ENCODE measurements at places on chromosomes 16 and 17.

GRCh38 chr16:2003827-2004641 lies 5.6 kb downstream of the ZNF598 start:
- DNase-seq, result peak; percentile 72

- DNase-seq, result no peak
Measured at GRCh38 chr16:51630076-51630475, 479.0 kb upstream of the SALL1 start.

DNA sequence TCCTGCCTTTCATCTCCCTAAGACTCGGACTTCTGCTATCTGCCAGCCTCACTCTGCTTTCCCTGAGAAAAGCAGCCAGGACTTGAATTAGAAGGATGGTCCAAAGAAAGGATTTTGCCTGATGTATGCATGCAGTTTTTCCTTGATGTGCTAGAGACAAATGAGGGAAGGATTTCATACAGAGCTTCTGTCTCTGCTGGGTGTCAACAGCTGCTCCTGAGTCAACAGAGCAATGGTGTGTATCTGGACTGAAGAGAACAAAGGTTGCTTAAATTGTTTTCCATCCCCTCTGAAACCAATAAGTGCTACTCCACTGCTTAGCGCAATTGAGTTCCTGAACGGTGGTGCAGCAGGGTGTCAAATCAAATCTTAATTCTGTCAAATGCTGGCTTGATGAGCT lies 680.6 kb upstream of the C16orf82 start:
- no peak for DNase-seq

DNA sequence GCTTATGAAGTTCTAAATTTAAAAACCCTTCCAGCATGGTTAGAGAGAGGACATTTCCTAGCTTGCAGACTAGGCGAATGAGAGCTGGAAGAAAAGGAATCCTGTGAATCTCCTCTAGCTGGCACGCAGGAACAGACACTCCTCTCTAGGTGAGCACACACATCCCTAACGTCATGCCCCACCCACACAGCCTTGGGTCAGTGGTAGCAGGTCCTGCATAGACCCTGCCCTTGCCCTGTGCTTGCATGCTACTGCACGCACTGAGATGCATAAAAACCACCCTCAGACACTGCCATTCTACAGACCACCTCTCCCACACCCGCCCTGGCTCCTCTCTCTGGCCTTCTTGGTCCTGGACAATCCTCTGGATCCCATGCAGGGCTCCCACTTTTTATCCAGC lies 23.5 kb downstream of the CES1 start:
- DNase-seq, result no peak

DNA sequence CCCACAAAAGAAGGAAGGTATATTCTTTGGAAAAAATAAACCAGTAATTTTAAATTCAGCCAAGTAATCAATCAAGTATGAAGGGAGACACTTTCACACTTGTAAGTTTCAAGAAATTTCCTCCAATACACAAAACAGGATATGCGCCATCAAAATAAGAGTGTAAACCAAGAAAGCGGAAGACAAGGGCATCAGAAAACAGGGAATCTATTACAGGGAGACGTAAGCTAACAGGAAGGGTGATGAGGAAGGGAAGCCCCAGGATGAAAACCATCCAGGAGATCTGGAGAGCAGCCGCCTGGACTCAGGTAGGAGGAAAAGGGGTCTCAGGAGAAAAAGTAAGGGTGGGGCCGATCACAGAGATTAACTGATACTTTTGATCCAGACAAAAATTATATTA lies 31.8 kb upstream of the PITPNM3 start:
- DNase-seq, result no peak

- DNase-seq, result no peak
Measured at GRCh38 chr16:28845761-28846079, 428 bp downstream of the TUFM start.

DNA sequence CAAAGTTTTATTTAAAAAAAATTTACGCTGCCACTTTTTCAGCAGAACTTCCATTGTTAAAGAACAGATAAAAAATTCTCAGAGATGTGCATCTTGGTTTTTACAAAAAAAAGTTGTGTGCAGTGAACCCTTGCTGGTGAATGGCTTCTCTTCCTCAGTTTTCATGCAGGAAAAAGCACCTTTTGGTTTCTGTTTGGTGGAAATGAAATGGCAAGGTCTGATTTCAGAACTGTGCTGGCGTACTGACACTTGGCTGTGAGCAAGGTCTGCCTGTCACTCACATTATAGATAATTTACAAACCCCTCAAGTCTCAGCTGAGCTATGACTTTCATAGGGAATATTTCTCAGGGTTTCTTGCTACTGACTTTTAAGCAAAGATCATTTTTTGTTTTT lies 5.7 kb upstream of the SALL1 start:
- DNase-seq, result no peak

Data from fibroblast of the conjunctiva (primary cell).